ENCODE measurements at places on chromosomes 12 and 14.

GRCh38 chr12:53975479-53976152 is 862 bp upstream of the HOTAIR start:
- no peak for DNase-seq

- no peak for DNase-seq
These were observed 332.6 kb downstream of the SLC16A7 start for GRCh38 chr12:59928416-59928815.

GRCh38 chr14:75303381-75303789 is 24.8 kb downstream of the FOS start:
- peak; percentile 76 for DNase-seq

DNA sequence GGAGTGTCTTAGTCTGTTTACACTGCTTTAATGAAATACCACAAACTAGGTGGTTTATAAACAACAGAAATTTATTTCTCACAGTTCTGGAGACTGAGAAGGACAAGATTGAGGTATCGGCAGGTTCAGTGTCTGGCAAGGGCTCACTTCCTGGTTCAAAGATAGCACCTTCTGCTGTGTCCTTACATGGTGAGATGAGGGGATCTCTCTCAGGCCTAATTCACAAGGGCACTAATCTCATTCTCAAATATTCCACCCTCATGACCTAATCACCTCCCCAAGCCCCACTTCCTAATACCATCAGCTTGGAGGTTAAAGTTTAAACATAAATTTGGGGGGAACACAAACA is 35.0 kb upstream of the PLEK2 start:
- no peak for DNase-seq

GRCh38 chr14:86626530-86626929 is 1096.6 kb downstream of the FLRT2 start:
- DNase-seq, result no peak

DNA sequence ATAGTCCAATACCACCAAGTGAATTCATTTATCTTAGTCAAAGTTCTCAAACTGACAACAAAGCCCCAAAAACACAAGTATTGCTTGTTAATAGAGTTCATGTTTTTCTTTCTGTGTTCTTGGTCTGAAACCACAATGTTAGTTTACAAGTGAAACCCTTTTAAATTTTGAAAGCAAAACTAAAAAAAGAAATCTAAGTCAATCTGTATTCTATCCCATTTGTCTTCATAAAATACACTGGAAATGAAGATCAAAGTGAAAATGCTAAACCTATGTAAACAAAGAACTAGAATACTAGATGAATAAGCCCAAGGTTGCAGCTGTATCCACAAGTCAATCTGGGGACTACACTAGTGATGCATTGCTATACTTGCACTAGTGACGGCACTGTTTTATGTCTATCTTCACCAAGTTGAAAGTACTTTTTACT is 10.4 kb downstream of the MAP4K5 start:
- no peak for DNase-seq

GRCh38 chr12:49872781-49873181 is 29.9 kb upstream of the BCDIN3D start:
- peak; percentile 60 for DNase-seq

GRCh38 chr12:132723015-132723763 is 12.5 kb downstream of the PGAM5 start:
- no peak for DNase-seq

DNA sequence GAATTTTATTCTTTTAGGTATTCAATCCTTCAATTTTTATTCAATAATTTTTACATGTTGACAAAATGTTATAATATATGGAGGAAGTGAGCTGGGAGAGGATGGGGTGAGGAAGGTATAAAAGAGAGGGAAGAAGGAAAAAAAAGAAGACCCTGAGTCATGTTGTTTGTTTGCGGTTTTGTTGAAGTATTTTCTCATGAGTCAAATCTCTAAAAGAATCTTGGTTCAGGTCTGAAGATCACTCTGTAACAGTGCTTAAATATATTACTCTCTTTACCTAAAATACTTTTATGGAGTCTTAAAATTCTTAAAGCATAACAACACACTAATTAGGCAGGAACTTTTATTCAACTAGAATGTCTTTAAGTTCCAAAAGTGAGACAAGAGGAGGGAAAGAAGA is 489.6 kb upstream of the GARIN6 start:
- DNase-seq, result no peak

DNA sequence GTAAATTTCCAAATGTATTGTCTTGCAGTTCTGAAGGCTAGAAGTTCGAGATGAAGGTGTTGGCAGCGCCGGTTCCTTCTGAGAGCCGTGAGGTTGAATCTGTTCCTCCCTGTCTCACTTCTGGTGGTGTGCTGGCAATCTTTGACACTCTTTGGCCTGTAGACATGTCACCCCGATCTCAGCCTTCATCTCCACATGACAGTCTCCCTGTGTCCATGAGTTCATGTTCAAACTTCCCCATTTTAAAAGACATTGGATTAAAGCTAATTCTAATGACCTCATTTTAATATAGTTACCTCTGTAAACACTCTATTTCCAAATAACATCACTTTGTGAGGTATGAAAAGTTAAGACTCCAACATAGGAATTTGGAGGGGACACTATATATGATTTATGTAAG is 4.1 kb upstream of the RBM19 start:
- no peak for DNase-seq

GRCh38 chr12:51926718-51927117 is 19.4 kb downstream of the ACVRL1 start:
- peak; percentile 87 for DNase-seq

DNA sequence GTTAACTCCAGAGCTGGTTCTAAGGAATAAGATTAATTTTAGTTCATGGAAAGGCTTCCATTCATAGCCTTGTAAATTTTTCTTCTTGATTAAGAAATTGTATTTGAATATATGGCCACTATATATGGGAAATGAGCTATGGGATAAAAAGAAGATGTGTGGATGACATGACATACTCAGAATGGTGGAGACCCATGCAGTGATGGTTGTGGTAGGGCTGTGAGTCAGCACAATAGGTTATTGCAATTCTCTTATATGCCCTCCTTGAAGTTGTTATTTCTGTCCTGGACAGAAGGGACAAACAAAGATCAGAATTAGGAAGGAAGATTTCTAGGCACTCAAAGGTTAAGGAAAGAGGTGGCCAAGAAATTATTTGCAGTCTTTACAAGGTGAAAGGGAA is 21.5 kb downstream of the RASSF9 start:
- DNase-seq, result no peak

GRCh38 chr14:65095633-65096205 is 6.6 kb downstream of the MAX start:
- DNase-seq, result no peak

GRCh38 chr12:55654511-55655214 is 18.0 kb downstream of the OR10P1 start:
- peak; percentile 73 for DNase-seq

GRCh38 chr14:86420131-86420530 is 890.2 kb downstream of the FLRT2 start:
- no peak for DNase-seq

DNA sequence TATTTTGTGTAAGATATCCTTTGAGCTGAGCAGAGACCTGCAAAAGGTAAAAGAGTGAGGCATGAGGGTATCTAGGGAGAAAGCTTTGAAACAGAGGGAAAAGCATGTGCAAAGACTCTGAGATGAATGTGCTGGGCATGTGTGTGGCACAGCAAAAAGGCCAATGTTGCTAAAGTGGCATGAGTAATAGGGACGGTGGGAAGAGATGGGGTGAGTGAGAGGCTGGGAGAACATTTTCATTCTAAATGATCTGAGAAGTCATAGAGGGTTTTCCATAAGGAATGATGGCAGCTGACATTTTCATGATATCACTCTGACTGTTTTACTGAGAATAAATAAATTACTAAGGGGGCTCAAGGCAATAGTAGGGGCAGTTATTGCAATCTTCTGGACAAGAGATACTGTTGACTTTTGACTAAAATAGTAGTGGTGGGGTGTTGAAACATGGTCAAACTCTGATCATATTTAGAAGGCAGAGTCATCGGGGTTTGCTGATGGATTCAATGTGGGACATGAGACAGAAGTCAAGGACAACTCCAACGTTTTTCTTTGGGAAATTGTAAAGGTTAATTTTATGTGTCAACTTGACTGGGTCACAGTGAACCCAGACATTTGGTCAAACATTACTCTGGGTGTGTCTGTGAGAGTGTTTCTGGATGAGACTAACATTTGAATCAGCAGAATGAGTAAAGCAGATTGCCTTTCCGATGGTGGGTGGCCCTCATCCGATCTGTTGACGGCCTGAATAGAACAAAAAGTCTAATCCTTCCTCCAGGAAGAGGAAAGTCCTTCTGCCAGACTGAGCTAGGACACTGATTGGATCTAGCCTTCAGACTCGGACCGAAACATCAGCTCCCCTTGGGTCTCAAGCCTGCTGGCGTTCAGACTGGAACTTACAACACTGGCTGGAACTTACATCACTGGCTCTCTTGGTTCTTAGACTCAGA is 193.9 kb upstream of the PLXNC1 start:
- DNase-seq, result no peak

GRCh38 chr12:14443531-14443930 is 78.0 kb downstream of the ATF7IP start:
- no peak for DNase-seq

DNA sequence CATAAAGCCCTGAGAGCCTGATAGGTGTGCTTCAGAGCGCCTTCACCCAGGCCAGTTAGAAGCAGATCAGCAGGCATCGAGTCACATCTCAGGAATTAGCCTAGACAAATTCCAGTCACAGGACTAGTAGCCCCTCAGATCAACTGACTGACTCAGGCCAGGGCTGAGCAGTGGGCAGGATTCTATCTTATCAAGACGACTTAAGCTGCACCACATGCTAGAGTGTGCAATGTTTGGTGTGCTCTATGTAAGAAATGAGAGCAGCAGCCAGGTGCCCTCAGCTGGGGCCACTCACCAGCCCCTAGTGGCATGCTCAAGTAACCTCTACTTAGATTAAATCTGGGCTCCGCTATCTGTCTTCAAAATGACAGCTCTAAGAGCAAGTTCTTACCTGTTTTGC is 19.7 kb upstream of the NGB start:
- DNase-seq, result no peak

DNA sequence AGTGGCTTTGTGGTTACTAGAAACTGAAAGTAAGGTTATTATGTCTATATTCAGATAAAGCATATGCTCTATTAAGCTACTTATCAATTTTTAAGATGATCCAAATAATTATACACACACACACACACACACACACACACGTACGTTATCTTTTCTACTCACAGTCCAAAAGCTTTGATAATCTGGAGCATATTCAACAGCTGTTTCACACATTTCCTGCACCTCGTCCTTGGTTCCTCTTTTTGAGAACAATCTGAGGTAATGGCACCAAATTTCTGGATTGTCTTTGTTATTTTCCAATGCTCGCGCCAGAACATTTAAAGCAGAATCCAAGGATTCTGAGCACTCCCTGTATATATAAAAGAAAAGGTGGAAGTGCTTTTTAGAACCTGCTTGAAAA is 37.5 kb downstream of the ZFC3H1 start:
- DNase-seq, result no peak

DNA sequence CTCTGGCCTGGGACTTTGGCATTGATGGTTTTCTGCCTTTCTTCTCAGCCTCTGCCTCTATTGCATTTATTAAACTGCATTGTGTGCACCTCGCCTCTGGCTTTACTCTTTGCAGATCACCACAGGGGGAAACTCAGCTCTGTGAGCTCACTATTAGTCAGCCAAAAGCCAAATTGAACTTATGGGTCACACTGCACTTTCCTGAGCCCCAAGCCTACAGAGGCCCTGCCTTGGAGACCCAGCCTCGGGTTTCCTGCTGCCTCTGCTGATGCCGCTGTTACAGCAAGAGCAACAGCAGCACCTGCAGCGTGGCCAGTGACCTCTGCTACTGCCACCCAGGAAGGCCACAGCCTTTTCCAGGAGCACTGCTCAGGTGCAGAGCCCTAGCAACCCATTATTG is 122.5 kb downstream of the DAD1 start:
- DNase-seq, result no peak

DNA sequence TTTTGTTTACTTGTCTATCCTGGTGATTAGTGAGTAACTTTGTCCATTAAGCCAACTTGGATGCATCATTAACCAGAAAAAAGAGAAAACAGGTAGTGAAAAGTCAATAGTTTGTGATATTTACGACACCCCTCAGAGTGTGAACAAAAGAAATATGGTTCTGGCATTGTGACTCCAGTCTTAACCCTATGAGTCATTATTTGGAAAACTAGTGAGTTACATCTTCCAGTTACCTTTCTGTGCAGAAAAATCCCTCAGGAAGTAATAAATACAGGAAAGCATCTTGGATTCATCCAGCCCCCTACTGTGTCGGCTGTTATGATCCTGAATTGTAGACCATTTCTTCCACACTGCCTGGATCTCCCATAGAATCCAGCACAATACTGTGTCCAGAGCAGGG is 379.1 kb downstream of the GALC start:
- no peak for DNase-seq

- no peak for DNase-seq
These were observed 90.4 kb downstream of the CRACR2A start for GRCh38 chr12:3662521-3662921.

DNA sequence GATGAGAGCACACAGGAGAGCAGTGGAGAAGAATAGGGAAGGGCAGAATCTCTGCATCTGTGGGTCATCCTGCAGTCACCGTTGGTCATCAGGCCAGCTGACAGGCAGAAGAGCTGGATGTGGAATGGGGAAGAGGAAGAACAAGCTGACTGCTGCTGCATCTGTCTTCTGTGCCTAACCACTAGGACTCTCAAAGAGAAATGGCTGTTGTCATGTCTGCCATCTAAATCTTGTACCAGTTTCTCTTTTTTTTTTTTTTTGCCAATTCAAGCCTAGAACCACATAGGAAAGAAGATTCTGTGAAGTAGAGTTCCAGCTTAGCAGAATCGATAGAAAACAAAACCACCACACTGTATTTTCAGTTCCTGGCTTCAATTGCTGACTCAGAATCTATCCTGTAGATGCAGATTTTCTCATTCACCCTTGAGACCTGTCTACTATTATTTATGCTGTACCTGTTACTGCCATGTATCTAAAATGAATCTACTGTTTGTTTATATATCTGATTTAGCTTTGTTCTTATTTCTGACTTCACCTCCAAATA is 421.9 kb upstream of the PRICKLE1 start:
- no peak for DNase-seq

DNA sequence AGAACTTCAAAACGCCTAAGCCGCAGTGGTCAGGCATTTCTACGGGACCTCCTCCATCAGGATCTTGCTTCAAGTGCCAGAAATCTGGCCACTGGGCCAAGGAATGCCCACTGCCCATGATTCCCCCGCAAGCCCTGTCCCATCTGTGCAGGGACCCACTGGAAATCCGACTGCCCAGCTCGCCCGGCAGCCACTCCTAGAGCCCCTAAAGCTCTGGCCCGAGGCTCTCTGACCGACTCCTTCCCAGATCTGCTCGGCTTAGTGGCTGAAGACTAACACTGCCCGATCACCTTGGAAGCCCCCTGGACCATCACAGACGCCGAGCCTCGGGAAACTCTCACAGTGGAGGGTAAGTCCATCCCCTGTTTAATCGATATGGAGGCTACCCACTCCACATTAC is 1113.0 kb upstream of the TMEM132C start:
- no peak for DNase-seq

- DNase-seq, result no peak
These were observed 203.8 kb downstream of the ADAMTS20 start for GRCh38 chr12:43348221-43348620.

Data from lower leg skin (tissue), 4 donors.